ENCODE measurements at places on chromosomes 13 and 19.

DNA sequence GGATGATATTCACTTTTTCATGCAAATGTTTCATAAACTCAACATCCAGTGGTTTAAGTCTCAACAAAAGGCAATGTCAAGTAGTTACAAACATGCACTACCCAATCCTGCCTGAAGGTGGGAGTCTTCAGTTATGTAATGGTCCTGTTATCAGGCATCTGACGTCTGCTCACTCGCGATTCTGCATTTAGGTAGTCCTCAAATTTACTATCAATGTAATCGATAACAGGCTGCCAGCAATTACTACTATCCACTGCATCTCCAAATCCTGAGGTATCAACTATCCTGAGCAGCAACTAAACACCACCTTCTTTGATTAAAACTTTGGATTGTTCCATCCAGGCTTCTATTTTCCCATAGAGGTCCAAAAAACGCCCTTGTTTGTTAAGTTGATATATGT is 51.2 kb downstream of the NLRP12 start:
- no peak for ATAC-seq

DNA sequence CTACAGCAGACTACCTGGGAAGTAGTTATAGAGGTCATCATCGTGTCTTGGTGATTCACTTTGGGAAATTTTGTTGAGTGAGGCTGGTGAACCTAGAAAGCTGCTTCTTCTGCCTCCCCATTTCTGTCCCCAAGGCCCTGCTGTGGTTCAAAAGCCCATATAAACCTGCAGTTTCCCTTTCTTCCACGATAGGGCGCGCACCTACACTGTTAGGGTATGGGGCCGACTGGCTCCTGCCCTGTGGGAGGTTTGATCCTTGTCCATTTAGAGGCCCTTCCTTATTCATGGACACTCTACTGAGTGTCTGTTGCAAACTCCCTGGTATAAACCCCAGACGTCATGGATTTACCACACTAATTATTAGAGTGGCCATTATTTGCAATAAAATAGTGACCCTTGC is 191.8 kb downstream of the GGACT start:
- ATAC-seq = no peak

DNA sequence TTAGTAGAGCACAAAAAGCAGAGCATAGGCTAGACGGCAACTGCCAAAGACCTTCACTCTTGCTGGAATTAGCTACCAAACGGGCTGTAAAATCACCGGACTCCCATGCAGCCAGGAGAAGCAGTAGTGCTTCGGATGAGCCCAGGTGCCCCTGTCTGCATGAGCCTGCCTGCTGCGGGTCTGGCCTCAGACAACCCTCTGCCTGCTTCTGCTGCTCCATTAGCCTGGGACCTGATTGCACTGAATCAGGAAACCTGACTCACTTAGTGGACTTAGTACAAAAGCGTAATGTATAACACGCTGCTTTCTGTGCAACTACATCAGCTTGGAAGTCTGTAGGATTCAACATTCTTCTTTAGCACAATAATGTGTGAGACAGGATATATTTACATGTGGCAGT is 170.0 kb downstream of the LMO7 start:
- ATAC-seq = no peak

GRCh38 chr19:24048261-24048660 is 38.7 kb upstream of the ZNF254 start:
- no peak for ATAC-seq
